Esophagus squamous epithelium (tissue), 5 donors: ENCODE measurements at places on chromosomes 5 and 9. TPM values are rescaled to one million over a fixed set of nuclear protein-coding genes. Genes with fewer than 3 reads are reported as not detected.

DNA sequence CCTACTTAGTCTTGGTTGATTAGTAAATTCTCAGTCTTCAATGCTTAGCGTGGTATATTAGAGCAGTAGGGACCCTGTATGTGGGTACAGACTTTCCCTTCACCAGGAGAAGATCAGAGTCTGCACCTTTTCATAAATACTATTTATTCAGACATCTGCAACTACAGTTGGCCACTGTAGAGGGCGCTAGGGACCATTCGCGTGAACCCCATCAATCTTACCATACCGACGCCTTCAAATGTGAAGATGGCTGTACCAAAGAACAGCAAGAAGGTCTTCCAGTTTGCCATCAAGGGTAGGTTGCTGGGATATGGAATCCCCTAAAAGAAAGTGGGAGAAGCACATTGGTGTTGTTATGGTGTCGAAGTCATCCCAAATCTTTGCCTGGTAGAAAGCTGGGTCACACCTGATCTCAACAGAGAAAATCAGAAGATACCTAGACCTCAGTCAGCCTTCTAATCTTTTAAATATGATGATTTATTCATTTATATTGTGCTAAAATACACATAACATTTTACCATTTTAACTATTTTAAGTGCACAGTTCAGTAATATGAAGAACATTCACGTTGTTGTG is 19.1 kb downstream of the SLC36A3 start:
- DNase-seq, result no peak
- H3K27me3 ChIP-seq, result no peaks in the 10 kb centered on the region

- H3K36me3 ChIP-seq, result no peaks in the 10 kb centered on the region
- no peak for DNase-seq
- H3K4me3 ChIP-seq, result no peak overlapping the region
- no peaks in the 10 kb centered on the region for H3K4me1 ChIP-seq
- no peaks in the 10 kb centered on the region for H3K27me3 ChIP-seq
Observed at GRCh38 chr5:97297063-97297703, 114.1 kb upstream of the RIOK2 start.

GRCh38 chr5:95035891-95036685 is 248.8 kb downstream of the MCTP1 start:
- H3K36me3 ChIP-seq, result no peaks in the 10 kb centered on the region
- H3K4me3 ChIP-seq, result no peak overlapping the region
- DNase-seq, result no peak

DNA sequence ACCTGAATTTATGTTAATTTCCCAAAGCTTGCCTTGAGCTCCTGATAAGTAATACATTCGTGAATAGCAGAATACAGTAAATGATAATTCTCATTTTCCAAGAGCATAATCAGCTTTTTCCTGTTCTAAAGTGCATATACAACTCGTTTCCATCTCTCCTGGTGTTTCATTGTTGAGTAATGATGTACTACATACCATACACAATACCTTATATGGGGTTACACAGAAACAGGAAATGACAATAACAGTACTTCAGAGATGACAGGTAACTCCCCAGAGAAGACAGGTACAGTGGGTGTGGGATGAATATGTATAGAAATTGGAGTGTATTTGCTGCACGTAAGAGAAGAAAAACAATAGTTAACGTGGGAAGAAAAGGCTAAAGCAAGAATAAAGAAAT is 287.1 kb downstream of the TENT4A start:
- no peaks in the 10 kb centered on the region for H3K27me3 ChIP-seq
- no peak for DNase-seq
- H3K4me1 ChIP-seq, result no peaks in the 10 kb centered on the region

Gene ARL14EPL
- not detected for total RNA-seq

GRCh38 chr5:80142996-80143395 is 107.8 kb downstream of the THBS4 start:
- no peaks in the 10 kb centered on the region for H3K4me1 ChIP-seq
- H3K27ac ChIP-seq, result no peak overlapping the region
- H3K27me3 ChIP-seq, result no peaks in the 10 kb centered on the region
- no peak overlapping the region for H3K4me3 ChIP-seq
- H3K36me3 ChIP-seq, result peaks cover 5% of the 10 kb centered on the region
- DNase-seq, result no peak

- no peak for DNase-seq
- H3K4me3 ChIP-seq, result no peak overlapping the region
- no peak overlapping the region for H3K27ac ChIP-seq
- no peaks in the 10 kb centered on the region for H3K36me3 ChIP-seq
- no peaks in the 10 kb centered on the region for H3K27me3 ChIP-seq
Observed at GRCh38 chr5:179160584-179160983, 100.4 kb downstream of the ZNF354C start.

Gene PCDHB13
- total RNA-seq, result 2.4 TPM

- H3K27me3 ChIP-seq, result no peaks in the 10 kb centered on the region
- H3K36me3 ChIP-seq, result no peaks in the 10 kb centered on the region
Observed at GRCh38 chr5:124403281-124403680, 343.2 kb downstream of the ZNF608 start.

GRCh38 chr5:123876276-123876790 is 364.4 kb downstream of the CSNK1G3 start:
- no peak overlapping the region for H3K4me3 ChIP-seq
- no peak overlapping the region for H3K27ac ChIP-seq
- H3K27me3 ChIP-seq, result no peaks in the 10 kb centered on the region
- peaks cover 20% of the 10 kb centered on the region for H3K4me1 ChIP-seq
- no peaks in the 10 kb centered on the region for H3K36me3 ChIP-seq
- no peak for DNase-seq

Gene PTAR1
- total RNA-seq, result 19.8 TPM

Gene OGN
- 0.76 TPM for total RNA-seq

DNA sequence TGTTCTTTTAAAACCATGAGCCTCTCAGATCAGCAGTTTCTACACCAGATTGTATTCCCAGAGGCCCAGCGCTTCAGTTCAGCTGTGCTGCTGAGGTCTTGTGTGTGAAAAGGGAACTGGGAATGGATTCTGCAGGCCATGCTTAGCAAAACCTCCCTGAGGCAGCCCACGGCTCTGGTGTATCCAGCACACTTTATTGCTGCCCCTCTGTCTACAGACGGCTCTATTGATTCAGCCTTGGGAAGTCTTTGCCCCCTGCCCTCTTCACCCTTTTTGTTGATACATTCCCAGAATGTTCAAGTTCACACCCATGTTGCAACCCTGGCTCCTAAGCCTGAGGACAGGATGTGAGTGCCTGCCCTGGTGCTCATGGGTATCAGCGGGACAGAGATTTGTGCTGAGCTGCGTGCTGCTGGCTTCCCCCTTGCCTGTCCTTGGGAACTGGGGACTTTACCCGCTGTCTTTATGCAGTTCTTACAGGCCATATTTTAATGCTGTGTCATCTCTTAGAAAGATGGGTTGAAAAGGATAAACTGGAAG is 37.3 kb downstream of the ARHGAP26 start:
- DNase-seq, result no peak
- H3K4me1 ChIP-seq, result no peaks in the 10 kb centered on the region
- H3K36me3 ChIP-seq, result no peaks in the 10 kb centered on the region
- H3K27ac ChIP-seq, result no peak overlapping the region

Gene TEK
- total RNA-seq, result 7.4 TPM

Gene OR1Q1
- not detected for total RNA-seq

DNA sequence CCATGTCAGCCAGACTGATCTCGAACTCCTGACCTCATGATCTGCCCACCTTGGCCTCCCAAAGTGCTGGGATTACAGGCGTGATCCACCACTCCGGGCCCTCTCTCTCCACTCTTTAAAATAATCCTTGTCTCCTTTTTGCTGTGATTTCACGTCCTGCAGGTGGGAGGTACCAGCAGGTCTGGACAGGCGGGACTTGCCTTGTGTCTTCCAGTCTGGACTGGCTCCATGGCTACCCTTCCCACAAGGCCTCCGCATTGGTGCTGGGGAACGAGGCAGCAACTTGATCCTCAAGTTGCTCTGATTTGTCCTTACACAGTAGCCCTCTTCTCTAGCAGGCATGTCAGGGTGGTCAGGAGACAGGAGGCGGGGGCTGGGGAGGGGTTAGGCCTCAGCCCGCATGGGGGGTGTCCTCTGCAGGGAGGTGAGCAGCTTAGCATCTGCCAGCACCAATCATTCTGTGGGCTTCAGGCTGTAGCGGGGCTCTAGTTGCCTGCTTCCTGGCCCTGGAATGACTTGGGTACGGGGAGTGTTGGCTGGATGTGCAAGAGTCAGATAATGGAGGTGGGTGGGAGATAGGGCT is 54.3 kb downstream of the TENT4A start:
- H3K27ac ChIP-seq, result no peak overlapping the region
- H3K36me3 ChIP-seq, result no peaks in the 10 kb centered on the region
- H3K27me3 ChIP-seq, result no peaks in the 10 kb centered on the region
- H3K4me1 ChIP-seq, result peaks cover 20% of the 10 kb centered on the region
- no peak for DNase-seq

GRCh38 chr9:20573023-20573422 is 49.3 kb downstream of the MLLT3 start:
- peaks cover 39% of the 10 kb centered on the region for H3K4me1 ChIP-seq
- no peak for DNase-seq
- H3K27ac ChIP-seq, result no peak overlapping the region
- H3K36me3 ChIP-seq, result no peaks in the 10 kb centered on the region
- H3K4me3 ChIP-seq, result no peak overlapping the region

Gene ADGRV1
- 2.7 TPM for total RNA-seq

GRCh38 chr5:119681734-119682133 is 52.4 kb downstream of the FAM170A start:
- no peak for DNase-seq
- H3K4me1 ChIP-seq, result no peaks in the 10 kb centered on the region
- H3K36me3 ChIP-seq, result no peaks in the 10 kb centered on the region
- no peak overlapping the region for H3K27ac ChIP-seq

Gene ROPN1L
- total RNA-seq, result not detected

Gene SLIT3
- 7.9 TPM for total RNA-seq

Gene ZNF782
- total RNA-seq, result 10.1 TPM

DNA sequence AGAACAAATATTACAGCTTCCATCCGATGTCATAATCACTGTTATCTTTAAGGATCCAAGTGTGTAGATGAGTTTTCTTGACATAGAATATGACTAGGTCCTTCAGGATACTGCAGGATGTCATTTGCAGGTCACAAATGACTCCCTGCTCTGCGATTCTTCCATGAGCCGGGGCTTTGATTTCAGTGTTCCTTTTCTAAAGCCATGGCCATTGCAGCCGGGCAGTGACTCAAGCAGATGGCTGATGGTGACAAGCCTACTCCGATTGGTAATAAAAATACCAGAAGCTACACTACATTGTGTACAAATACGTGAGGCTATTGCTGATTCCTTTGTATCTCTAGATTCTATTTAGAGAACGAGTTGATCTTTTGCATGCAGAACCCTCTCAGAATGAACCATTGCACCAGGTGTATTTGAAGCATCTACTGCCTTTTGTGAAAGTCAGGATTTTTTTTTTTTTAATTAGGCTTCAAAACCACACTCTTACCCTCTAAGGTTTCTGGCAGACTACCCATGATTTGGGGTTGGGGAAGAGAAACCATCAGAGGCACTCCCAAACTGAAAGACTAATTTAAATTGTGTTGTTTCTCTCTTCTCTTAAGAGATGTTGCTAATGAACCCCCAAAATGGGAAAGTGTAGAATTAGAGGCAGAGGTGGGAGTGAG is 271.0 kb upstream of the ADRA1B start:
- no peaks in the 10 kb centered on the region for H3K36me3 ChIP-seq
- H3K4me3 ChIP-seq, result no peak overlapping the region
- DNase-seq, result no peak
- H3K4me1 ChIP-seq, result no peaks in the 10 kb centered on the region
- no peak overlapping the region for H3K27ac ChIP-seq
- H3K27me3 ChIP-seq, result no peaks in the 10 kb centered on the region

- DNase-seq, result no peak
- no peaks in the 10 kb centered on the region for H3K36me3 ChIP-seq
- H3K4me3 ChIP-seq, result no peak overlapping the region
- H3K27me3 ChIP-seq, result no peaks in the 10 kb centered on the region
- H3K4me1 ChIP-seq, result peaks cover 9% of the 10 kb centered on the region
Observed at GRCh38 chr5:989961-990530, 18.6 kb upstream of the NKD2 start.

DNA sequence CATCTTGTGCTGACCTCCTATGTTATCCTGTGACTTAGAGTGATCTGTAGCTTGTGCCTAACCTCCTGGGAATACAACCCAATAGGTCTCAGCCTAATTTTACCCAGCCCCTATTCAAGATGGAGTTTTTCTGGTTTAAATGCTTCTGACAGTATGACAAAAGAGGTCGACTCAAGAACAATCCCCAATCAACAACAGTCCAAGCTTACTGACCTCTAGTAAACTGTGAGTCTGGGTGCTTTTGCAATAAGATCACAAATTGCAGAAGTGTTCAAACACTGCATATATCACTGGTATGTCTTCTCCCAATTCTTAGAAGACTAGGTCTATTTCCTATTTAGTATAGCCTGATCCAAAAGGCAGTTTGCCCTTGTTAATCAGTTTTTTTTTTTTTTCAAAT is 323.5 kb upstream of the PTGER4 start:
- H3K36me3 ChIP-seq, result no peaks in the 10 kb centered on the region
- H3K4me3 ChIP-seq, result no peak overlapping the region
- DNase-seq, result no peak
- H3K27me3 ChIP-seq, result no peaks in the 10 kb centered on the region
- no peak overlapping the region for H3K27ac ChIP-seq

DNA sequence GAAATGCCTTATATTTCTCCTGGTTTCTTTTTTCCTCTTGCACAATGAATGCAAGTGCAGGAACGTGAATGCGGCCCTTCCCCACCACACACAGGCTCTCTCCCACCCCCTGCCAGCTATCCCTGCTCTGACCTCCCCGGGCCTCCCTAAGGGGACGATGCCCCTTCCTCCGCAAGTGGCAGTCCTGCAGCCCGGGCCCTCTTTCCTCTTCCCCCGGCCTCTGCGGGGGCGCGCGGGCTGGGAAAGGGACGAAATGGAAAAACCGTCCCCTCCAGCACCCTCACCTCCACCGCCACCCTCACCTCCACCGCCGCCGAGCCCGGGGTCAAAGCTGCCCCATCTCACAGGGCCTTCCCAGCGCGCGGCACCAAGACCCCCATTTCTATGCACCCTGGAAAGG is 44.7 kb downstream of the GAS1 start:
- H3K4me3 ChIP-seq, result peak overlapping the region; percentile 4
- H3K27ac ChIP-seq, result no peak overlapping the region
- H3K36me3 ChIP-seq, result no peaks in the 10 kb centered on the region
- no peaks in the 10 kb centered on the region for H3K27me3 ChIP-seq
- H3K4me1 ChIP-seq, result peaks cover 12% of the 10 kb centered on the region

Gene SPINK6
- total RNA-seq, result not detected

Gene ADAM19
- 6.0 TPM for total RNA-seq

GRCh38 chr5:74412066-74412465 is 228.5 kb downstream of the ENC1 start:
- H3K4me1 ChIP-seq, result peaks cover 18% of the 10 kb centered on the region
- no peak for DNase-seq
- no peaks in the 10 kb centered on the region for H3K36me3 ChIP-seq
- H3K27me3 ChIP-seq, result no peaks in the 10 kb centered on the region

Gene PRSS3
- total RNA-seq, result 204 TPM

Gene EQTN
- total RNA-seq, result not detected

DNA sequence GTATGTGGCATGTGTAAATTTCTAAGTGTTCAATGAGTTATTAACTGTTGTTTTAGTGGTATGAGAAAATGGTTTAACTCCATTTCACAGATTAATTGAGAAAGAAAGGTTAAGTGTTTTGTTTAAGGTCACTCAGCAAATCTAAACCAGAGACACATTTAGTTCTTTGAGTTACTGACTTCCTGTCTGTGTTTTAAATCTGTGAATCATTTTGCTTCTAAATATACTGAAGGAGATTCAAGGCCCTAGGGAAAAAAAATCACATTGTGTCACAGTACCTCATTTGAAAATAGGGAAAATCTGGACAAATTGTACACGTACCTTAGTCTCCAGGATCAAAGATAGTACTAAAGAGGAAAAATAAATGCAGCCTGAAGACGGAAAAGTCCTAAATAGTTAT is 368.2 kb downstream of the TMEM161B start:
- H3K4me1 ChIP-seq, result no peaks in the 10 kb centered on the region
- H3K27me3 ChIP-seq, result no peaks in the 10 kb centered on the region
- DNase-seq, result no peak
- H3K27ac ChIP-seq, result no peak overlapping the region
- H3K4me3 ChIP-seq, result no peak overlapping the region

Gene NEUROG1
- total RNA-seq, result not detected
